ENCODE measurements at places on chromosomes 5 and 9.

GRCh38 chr5:61139094-61139873 lies 23.0 kb downstream of the SMIM15 start:
- no peak for DNase-seq

- peak; percentile 1 for DNase-seq
These were observed 227.3 kb upstream of the DAB2 start for GRCh38 chr5:39652036-39652435.

- no peak for DNase-seq
These were observed 15.1 kb upstream of the ACSL6 start for GRCh38 chr5:132026516-132027008.

DNA sequence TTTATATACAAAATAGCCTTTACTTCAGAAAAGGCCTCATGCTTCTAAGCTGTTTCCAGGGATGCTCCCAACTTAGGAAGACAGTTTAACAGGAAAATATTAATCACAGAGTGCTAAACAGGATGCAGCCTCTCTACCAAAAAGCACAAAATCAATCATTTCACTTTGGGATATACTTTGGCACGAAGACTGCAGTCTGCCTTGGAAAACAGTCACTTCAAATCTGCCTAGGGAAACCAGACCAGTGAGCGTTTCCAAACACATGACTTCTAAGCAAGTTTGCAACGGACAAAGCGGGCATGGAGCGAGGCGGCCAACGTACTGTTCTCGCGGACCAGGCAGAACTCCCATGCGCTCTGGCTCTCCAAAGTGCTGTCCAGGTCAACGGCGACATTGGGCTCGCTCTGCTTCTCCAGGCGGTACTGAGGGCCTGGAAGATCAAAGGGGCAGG lies 201.0 kb downstream of the MAPKAP1 start:
- no peak for DNase-seq

- no peak for DNase-seq
These were observed 57.1 kb upstream of the NMUR2 start for GRCh38 chr5:152462021-152462721.

DNA sequence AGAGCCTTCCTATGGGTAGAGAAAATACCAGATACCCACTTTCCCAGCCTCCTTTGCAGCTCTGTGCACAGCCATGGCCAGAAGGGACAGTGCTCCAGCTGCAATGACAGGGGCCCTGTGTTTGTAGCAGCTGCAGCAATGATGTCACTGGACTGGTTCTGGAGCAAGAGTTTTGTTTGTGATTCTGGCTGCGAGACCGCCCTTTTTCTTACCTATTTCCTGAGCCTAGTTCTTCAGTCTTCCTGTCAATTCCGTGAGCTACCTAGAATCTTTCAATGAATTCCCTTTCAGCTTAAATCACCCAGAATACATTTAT lies 10.0 kb upstream of the BOD1 start:
- no peak for DNase-seq

GRCh38 chr5:109062664-109063063 lies 315.0 kb downstream of the FER start:
- no peak for DNase-seq

GRCh38 chr5:107460789-107461188 lies 209.9 kb downstream of the EFNA5 start:
- DNase-seq, result no peak

GRCh38 chr5:43467100-43467499 lies 16.6 kb downstream of the TMEM267 start:
- DNase-seq, result no peak

DNA sequence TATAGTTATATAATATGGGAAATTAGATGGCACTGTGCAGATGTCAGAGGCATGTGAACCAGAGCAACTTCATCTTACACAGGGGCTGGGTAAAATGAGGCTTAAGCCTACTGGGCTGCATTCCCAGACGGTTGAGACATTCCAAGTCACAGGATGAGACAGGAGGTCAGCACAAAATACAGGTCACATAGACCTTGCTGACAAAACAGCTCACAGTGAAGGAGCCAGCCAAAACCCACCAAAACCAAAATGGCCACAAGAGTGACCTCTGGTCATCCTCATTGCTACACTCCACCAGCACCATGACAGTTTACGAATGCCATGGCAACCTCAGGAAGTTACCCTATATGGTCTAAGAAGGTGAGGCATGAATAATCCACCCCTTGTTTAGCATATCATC lies 479.4 kb downstream of the TLR4 start:
- DNase-seq, result no peak

- DNase-seq, result no peak
These were observed 60.3 kb upstream of the EPB41L4A start for GRCh38 chr5:112479418-112479817.

GRCh38 chr5:96203761-96204160 lies 229.3 kb downstream of the PCSK1 start:
- no peak for DNase-seq
